NCI-H1092 treated with DMSO at 0.1 percent for 48 hours (cell line): ENCODE measurements at places on chromosomes 6 and 20.

DNA sequence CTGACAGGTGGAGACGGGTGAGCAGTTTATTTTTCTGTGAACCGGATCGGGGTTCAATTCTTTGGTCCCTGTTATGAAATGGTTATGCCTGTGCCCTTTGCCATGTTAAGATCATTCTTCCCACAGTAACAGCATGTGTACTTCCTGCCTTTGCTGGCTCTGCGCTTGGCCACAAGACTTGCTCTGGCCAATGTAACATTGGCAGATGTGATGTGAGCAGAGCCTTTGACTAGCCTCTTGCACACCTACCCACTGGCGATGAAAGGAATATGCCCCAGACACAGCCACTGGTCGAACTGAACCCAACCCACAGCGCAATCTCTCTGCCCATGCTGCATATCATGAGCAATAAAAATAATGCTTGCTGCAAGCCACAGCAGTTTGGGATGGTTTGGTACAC is 31.9 kb downstream of the JAG1 start:
- DNase-seq = no peak

- no peak for DNase-seq
These were observed 176.9 kb upstream of the CITED2 start for GRCh38 chr6:139551376-139551775.

- no peak for DNase-seq
These were observed 586.8 kb upstream of the JAG1 start for GRCh38 chr20:11260611-11261010.

DNA sequence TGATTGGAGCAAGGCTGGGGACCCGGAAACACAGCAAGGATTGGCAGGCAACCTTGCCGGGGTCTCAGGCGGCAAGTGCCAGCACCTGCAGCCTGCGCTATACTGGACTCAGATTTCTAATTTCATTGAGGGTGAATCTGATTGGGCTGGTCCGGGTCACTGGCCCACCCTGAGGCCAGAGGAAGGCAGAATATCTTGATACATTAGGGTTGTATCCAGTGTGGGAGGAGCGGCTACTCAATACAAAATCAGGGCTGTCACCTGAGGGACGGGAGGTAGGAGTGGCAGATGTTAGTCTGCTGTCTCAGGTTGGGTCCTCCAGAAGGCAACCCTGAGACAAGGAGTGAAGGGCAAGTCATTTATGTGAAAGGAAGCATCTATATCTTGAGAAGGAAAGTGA is 40.7 kb downstream of the BFSP1 start:
- no peak for DNase-seq

- no peak for DNase-seq
These were observed 324.2 kb upstream of the HSF2 start for GRCh38 chr6:122075084-122075838.

DNA sequence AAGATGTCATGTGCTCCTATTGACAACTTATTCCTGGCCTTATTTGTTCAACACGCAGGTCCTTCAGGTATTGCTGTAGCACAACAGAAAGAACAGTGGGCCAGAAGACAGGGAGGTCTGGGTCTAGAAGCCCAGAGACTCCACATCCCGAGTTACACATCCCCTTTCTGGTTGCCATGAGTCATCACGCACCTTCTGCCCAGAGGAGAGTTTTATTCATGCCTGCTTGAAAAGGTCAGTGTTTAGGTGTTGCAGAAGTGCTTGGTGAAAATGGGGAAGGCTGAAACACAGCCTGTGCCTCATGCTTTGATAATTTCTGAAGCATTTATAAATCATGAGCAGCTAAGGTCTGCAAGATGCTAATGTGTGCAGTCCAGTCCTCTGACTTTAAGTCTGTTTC is 256.4 kb downstream of the GMPR start:
- DNase-seq = no peak
